T-helper 1 cell (primary cell): ENCODE measurements at places on chromosomes 5 and 9.

- no peak for DNase-seq
These were observed 398.3 kb downstream of the ANXA1 start for GRCh38 chr9:73549991-73550390.

- DNase-seq = no peak
These were observed 341.1 kb downstream of the ZSWIM6 start for GRCh38 chr5:61673007-61673735.

DNA sequence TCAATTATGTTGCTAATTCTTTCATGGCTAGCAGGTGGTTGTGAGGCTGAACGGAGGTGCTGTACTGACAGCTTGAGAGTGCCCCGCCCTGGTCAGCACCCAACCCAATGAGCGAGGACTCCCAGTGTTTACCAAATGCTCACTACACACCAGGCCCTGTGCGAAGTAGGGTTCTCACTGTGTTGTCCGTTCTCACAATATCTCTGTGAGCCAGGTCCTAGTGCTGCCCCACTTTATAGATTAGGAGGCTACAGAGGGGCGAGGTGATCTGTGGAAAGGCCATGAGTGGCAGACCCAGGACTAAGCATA, 28.2 kb downstream of the COL15A1 start:
- no peak for DNase-seq

DNA sequence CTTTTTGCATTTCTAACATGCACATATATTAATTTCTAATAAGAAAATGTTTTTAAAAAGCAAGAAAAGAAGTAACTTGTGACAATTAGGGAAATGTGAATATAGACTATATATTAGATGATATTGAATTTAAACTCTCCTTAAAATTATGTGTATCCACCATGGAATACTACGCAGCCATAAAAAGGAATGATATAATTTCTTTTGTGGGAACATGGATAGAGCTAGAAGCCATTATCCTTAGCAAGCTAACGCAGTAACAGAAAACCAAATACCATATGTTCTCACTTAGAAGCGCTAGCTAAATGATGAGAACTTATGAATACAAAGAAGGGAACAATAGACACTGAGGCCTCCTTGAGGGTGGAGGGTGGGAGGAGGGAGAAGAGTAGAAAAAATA, 23.8 kb upstream of the AP3B1 start:
- DNase-seq = no peak

DNA sequence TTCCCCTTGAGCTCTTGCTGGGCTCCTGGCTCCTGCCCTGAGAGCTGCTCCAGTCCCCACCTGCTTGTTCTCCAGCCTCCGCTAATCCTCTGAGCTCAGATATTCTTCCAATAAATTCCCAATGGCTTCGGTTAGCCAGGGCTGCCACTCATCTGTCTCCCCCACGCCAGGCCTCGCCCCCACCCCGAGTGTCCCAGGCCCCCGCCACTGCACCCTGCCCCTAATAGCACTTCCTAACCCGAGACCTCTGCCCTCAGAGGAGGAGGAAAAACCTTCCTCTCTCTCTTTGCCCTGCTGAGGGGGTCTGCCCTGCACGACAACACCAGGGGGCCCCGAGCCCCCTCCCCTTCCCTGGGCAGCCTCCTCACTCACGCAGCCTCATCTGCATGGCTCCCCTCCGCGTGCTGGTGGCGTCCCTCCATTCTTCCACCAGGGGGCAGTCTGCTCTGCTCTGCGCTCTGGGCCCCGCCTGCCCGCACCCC, 5.4 kb upstream of the LCN15 start:
- peak; percentile 40 for DNase-seq

GRCh38 chr5:68032216-68032762, 183.3 kb upstream of the PIK3R1 start:
- DNase-seq = no peak

DNA sequence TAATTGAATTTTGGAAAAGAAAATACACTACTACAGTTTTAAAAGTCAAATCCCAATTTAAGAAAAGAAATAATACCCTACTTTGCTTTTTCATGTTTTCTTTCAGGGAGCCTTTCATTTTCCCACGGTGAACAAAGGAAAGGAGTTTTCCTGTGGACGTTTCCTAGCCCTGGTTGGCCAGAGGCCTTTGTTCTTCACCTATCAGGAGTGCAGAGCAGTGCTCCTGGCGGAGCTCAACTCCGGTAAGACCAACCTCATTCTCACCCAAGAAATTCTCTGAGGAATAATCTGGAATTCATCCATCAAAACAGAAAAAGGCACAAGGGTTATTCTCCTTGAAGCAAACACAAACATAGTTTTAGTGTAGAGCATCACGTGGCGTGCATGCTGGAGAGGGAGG, 248.9 kb downstream of the ADGRV1 start:
- no peak for DNase-seq
